ENCODE measurements at places on chromosomes 13 and 19.

GRCh38 chr19:6556480-6557195, 25.8 kb downstream of the TNFSF9 start:
- no peak for DNase-seq

- DNase-seq: no peak
Observed at GRCh38 chr19:1097810-1098176, 2.6 kb upstream of the POLR2E start.

- DNase-seq: no peak
Observed at GRCh38 chr19:56980906-56981305, 138.9 kb upstream of the USP29 start.

DNA sequence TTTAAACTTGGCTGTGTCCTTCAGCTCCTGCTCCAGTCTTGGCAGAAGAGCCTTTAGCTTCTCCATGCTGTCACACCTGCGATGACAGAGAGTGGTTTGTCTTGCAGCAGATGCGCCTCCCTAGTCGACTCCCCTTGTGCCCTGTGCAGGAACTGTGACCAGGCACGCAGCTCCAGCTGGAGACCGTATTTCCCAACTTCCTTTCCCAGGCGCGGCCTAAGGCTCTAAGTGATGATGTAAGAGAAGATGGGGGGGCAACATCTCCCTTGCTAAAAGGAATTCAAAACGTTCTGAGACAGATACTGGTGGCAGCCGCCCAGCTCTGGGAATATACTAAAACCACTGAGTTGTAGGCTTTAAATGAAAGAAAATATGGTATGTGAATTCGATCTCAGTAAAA, 16.3 kb downstream of the DCUN1D2 start:
- no peak for DNase-seq

GRCh38 chr13:89150362-89150761, 1479.2 kb downstream of the SLITRK5 start:
- no peak for DNase-seq

GRCh38 chr13:99267927-99268326, 9.7 kb upstream of the GPR18 start:
- no peak for DNase-seq

- DNase-seq: no peak
Observed at GRCh38 chr19:30444253-30444671, 72.1 kb downstream of the ZNF536 start.

DNA sequence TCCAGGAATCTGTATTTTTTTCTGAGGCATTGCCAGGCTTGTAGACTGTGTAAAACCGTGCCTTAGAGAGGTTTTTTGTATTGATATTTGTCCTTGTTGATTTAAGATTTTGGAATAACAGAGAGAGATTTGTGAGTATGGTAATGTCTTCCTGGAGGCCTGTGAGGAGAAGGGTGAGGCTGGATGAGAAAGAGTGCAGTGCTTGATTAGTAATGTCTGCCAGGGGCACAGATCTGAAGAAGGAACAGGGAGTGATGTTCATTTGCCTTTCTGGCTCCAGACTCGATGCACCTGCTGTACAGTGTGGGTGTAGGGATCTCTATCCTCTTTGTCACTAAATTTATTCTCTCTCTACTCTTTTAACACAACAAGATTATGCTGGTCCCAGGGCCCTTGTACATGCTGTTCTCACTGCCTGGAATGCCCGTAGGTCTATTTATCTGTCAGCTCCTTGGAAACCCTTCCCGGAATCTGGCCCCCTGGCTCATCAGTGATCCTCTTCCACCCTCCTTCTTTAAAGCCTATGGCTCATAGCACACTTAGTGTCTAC, 4.2 kb downstream of the FIZ1 start:
- no peak for DNase-seq

GRCh38 chr19:407511-408440, 1.2 kb downstream of the C2CD4C start:
- no peak for DNase-seq

- DNase-seq: no peak
Observed at GRCh38 chr19:33496038-33496895, 25.3 kb downstream of the PEPD start.

GRCh38 chr13:26463296-26463695, 94.2 kb upstream of the WASF3 start:
- no peak for DNase-seq

- DNase-seq: no peak
Observed at GRCh38 chr19:54206831-54207177, 6.1 kb downstream of the RPS9 start.

DNA sequence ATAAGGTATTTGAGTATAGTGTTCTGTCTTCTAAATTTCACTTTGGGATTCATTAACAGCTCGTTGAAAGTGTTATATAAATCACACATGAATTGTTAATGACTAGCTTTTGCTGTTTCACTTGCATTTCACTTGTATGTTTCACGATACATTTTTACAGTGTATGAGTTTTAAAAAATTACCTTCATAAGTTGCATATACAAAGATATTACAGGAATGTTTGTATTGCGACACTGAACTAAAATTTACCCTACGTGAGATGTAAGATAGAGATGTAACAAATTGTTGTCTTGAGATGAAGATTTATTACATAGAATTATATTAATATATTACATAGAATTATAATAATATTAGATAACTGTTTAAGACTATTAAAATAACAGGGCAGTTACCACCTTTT, 1.5 kb downstream of the CDC16 start:
- DNase-seq: no peak

DNA sequence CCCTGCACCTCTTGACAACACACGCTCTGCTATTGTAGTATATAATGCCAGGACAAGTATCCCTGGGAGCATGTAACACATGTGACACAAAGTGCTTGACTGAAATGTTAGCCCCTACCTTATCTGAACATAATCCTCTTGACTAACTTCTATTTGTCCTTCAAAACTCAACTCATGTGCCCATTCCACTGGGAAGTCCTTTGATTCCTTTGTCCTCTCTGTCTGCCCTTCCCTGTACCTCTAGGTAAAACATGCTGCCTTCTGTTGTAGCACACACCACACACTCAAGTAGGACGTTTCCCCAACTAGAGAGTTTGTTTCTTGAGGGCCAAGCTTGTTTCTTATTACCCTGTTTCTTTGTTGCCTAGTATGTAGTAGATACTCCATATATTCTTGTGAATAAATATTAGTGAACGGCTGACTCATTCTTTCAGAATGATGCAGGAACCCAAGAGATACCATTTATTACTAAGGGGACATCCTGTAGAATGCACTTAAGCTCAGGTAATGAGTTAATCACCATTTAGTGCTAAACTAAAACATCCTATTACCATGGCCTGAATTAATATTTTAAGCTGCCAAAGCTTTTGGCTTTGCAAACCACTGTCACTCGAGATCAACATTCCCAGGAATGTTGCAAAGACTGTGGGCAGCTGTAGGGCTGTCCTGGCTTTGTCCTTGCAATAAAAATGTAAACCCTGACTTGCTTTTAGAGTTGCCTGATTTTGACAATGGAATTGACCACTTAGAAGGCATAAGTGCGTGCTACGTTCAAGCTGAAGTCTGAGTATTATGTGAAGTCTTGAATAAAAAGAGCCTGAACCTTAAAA, 313.4 kb downstream of the COG6 start:
- DNase-seq: no peak

GRCh38 chr13:77492982-77493381, 42.5 kb upstream of the SCEL start:
- DNase-seq: no peak

DNA sequence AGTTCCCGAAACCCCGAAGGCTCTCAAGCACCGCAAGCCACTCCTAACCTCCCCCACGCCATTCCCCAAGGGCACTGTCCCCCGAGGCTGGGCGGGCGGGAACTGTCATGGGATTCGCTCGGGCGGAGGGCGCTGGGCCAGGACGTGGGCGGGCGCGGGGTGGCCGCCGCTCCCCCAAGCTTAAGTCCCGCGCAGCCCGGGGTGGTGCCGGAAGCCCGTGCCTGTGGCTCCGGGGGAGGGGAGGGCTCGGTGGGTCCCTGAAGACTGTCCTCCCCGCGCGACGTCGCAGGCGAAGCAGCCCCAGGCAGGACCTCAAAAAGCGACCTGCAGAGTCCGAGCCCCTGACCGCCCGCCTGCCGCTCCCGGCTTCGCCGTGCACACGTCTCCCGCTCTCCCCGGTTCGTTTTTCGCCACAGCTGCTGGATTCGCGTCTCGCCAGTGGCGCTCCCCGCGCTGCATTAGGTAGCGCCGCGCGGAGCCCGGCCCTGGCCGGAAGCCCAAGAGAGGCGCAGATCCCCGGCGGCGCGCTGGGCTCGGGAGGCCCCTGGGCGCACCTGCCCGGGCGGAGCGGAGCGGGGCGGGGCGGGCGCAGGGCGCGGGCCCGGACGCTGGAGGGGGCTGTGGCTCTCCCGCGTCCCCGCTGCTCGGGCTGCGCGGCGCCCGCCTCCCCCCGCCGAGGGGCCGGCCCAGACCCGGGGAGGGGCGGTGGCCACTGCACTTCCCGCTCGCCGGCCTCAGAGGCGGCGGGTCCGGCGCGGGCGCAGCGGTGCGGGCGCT, at the start of gene FARP1:
FARP1 (plus strand) TSS at position 715 of the 777 bp plus-strand sequence. CDS start 70,149 bp downstream, outside the sequence.
- no peak for DNase-seq

GRCh38 chr19:2289714-2290435, 7.9 kb upstream of the PEAK3 start:
- no peak for DNase-seq

- no peak for DNase-seq
Observed at GRCh38 chr19:51020988-51021651, 1.6 kb upstream of the KLK10 start.

DNA sequence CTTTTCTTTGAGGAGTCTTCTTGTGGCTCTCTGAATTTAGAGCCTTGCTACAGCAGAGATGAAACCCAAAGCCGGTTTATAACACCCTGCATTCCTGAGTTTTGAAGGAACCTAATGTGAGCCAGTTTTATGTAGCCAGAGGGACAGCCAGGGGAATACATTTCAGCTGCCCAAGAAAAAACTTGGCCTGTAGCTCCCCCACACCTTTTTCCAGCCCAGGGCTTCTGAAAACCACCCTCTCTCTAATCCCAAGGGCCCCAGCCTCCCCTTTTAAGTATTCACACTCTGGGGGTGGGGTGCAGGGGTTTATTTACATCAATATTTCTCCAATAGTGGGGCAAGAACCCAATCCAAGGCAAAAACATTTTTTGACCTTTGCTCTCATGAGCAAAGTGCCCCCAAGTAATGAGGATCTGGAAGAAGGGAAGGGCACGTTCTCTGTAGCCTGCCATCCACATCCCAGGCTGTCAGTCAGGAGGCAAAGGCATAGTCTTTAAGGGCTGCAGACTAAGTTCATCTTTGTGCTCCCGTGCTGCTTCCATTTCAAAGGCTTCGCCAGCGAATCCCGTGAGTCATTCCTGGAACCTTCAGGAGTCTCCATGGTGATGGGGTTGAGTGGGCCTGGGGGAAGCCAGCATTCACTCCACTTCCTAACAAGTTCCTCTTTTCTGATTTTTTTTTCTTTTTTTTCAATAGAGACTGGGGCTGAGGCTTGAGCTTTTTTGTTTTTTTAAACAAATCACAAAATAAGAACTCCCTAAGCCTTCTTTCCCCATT, 33.2 kb upstream of the MEDAG start:
- no peak for DNase-seq

DNA sequence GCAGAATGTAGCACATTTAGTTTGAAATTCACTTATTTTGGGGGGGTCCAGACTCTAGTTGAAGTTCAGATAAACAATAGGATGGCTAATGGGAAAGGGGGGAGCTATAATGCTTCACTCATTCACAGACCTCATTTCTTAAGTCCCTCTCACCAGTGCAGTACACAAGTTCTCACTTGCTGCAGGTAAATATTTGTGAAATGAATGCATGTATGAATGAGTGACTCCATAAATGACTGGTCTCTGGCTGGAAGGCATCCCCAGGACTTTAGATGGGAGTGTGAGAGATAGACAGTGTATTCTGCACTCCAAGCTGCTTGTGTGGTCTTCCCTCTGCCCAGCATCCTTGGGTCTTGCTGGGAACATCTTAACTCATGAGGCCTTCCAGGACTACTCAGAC, 169.2 kb downstream of the ZIC5 start:
- no peak for DNase-seq

DNA sequence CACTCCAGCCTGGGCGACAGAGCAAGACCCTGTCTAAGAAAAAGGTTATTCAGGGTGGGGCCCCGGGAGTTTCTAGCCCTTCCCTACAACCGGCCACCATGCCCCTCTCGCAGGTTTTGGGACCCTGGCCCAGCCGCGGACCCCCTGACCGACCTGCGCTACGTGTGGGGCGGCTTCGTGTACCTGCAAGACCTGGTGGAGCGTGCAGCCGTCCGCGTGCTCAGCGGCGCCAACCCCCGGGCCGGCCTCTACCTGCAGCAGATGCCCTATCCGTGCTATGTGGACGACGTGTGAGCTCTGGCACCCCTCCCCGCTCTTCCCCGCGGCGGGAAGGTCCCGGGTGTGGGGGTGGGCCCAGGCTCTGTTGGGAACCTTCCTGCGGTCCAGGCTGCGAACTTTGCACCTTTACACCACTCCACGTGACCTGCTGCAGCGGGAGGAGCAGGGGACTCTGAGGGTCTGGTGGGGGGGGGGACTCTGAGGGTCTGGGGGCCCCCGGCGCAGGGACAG, 6.3 kb downstream of the ABCA7 start:
- no peak for DNase-seq

GRCh38 chr13:40770609-40770933, 419 bp downstream of the MRPS31 start:
- DNase-seq: no peak

GRCh38 chr13:109196948-109197347, 567.5 kb downstream of the MYO16 start:
- no peak for DNase-seq

DNA sequence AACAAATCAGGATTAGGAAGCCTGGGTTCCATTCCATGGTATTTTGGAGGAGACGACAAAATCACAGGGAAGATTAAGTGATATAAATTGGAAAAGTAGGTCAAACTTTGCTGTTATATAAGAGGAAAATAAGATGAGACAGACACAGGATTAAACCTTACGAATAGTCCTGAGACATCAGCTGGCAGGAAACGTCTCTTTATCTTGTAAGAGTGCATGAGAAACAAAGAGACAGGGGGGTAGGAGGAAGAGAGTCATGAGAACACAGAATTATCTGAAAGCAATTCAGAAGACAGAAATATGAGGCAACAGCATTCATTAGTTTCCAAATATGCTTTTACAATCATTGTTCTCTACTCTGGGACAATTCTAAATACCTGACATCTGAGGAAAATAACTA, 310.6 kb upstream of the MIR17HG start:
- DNase-seq: no peak

Measured in stimulated activated CD8-positive, alpha-beta memory T cell treated with anti-CD3 and anti-CD28 coated beads, Interleukin-7, amount 100 ng/mL, for 24 hours (primary cell).